ENCODE measurements at places on chromosomes 1 and 21.

DNA sequence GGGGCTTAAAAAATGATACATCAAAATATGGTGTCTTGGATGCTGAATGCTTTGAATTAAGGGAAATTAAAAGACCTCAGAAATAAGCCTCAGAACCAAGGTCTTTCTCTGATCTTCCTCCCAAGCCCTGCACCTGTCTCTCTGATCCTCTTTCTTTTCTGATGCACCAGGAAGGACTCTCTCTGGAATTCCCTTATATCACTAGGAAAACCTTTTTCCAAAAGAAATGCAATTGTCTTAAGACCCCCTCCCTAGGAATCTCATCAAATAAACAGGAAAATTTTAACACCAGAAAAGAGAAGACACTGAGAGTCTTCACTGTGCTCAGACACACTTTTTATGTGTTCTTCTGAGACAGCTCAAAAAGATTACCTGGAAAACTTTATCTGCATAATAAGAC lies 159.5 kb upstream of the PTBP2 start:
- no peak for DNase-seq

DNA sequence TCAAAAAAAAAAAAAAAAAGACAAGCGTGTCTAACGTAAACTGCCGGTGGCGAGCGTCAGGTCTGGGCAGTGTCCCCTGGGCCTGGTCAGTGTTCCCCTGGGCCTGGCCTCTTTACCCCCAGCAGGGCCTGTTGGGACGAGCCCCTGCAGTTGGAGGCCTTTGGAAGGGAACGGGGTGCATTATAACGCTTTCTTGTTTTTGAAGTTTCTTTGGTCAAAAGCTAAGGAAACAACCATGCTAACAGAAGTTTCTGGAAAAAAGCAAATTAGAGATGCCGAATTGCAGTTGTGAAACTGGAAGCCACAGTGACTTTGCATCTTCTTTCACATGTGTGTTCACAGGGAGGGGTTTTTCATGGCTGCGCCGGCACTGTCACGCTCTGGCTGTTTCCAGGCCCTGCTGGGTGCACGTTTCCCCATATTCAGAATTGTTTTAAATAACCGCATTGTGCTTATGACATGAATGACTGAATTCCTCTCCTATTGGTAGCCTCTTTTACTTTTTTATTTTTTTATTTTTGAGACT lies 16.0 kb downstream of the RRP1 start:
- peak; percentile 13 for DNase-seq

- DNase-seq: peak; percentile 26
Observed at GRCh38 chr1:44694863-44695478, 20.5 kb downstream of the ARMH1 start.

- peak; percentile 20 for DNase-seq
Observed at GRCh38 chr1:165645654-165646366, 14.8 kb downstream of the MGST3 start.

DNA sequence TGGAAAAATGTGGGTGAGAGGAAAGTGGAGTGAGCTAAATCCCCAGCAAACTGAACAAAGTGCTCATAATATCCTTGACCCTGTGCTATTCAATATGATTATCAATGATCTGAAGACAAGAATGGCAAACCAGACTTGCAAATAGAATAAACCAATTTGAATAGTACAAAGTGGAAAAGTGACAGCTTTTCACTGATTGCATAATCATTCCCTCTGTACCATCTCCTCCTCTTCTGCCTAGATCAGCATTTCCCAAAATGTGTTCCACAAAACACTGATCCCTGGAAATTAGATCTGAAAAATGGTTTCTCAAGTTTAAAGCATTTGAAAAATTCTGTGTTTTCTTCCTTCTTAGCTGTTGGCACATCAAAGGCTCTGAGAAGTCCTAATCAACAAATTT lies 8.1 kb downstream of the MTF1 start:
- no peak for DNase-seq

DNA sequence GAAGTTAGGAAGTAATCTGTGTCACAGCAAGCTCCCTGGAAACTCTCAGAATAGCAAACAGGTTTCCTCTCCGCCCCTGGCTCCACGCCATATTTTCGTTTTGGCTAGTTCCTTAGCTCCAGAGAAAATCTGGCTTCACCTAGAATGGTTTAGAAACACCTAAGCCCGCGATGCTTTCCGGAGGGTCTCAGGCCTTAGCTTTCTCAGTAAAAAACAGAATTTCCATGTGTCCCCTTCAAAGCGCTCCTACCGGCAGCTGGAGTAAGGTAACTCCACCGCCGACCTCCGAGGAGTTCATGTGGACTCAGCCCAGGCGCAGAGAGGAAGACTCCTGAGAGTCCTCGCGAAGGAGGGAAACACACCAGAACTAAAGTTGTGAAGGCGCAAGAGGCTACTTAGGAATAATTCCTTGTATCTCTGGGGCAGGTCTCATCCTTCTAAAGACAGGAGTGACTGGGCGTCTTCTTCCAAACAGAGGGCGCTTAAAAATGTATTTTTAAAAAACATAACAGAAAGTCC lies 406 bp downstream of the KIAA0040 start:
- peak; percentile 18 for DNase-seq

DNA sequence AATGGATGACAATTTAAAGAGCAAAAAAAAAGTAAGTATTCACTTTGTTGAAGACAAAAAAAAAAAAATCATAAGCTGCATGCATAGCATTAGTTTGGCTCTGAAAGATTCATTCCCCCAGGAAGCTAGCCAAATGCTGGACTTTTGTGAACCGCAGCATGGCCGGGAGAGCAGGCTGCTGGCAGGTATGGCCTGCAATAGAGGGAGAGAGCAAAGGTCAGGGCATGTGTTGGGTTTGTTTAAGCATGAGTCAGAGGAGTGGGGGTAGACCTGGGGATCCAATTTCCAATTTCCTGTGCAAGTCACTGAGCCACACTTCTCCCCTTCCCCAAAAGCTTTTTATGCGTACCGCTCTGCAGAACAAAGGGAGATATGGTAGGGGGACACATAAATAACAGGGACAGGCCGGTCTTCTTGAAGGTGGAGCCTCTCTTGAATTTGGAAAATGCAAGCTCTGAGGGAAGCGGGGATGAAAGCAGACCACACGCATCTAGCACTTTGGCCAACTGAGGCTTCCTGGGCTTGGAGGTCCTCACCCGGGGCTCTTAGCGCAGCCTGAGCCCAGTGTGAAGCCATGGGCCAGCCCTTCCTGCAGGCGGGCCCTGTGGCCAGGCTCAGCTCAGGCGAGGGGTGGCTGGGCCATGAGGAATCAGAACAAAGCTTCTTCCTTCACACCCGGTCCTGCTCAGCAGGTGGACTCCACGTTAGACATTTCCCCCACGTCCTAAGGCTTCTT lies 171.1 kb downstream of the TOMM20 start:
- no peak for DNase-seq

GRCh38 chr1:171800342-171800741 lies 18.9 kb downstream of the METTL13 start:
- DNase-seq: no peak

DNA sequence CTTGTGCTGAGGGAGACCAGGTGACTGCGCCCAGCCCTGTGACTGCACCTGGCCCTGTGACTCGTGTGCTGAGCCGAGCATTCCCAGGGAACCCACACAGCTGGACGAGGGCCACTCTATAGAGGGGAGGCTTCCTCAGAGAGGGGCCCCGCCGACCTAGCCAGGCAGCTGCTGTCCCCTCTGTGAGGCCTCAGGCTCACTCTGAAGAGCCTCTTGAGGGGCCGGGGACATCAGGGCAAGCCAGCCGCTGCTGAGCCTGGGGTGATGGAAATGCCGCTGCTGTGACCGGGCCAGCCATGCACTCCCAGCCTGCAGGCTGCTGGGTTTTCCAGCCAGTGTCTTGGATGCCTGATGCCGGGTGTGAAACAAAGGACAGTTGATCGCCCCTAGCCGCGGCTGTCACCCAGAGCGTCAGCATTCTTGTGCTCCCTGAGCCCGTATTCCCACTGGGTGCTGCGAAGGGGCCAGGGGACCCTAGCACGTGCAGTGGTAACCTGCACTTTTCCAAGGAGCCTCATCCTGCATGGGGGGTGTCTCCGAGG lies 17.5 kb downstream of the PFKL start:
- DNase-seq: no peak

- no peak for DNase-seq
Observed at GRCh38 chr1:80675454-80675853, 1125.3 kb upstream of the ADGRL2 start.

DNA sequence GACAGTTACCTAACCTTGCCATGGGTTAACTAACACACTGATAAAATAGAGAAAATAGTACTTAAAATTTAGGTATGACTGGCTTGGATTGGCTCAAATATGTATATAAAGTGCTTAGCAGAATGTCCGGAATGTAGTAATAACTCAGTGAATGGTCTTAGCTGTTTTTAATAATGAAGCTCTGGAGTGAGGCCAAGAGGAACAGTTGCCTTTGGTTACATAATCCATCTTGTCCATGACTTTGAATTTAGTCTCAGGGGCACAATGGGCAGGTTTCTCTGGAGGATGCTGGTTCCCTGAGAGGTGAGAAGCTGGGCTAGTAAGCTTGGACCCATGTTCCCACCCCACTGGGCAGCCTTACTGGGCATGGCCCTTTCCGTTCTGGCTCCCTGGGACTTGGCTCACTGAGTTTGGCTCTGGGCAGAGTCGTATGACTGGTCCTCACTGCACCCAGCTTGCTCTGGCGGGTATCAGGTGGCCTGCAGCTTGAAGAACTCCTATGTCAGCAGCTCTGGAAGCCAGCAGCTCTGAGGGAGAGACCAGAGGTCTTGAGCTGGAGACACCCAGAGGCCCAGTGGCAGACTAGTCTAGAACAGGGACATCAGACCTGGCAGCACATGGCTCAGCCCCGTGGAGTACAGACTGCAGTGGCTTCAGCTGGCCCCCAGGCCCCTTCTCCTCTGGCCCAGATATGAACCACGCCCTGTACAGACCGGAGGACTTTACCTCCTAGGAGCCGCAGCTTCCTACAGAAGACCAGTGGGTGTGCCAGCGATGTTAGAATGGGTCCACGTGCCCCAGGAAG lies 40.4 kb downstream of the TENT5C start:
- no peak for DNase-seq

- no peak for DNase-seq
Observed at GRCh38 chr1:203513585-203514031, 19.7 kb downstream of the OPTC start.

GRCh38 chr1:197388801-197389200 lies 120.7 kb downstream of the CRB1 start:
- no peak for DNase-seq

DNA sequence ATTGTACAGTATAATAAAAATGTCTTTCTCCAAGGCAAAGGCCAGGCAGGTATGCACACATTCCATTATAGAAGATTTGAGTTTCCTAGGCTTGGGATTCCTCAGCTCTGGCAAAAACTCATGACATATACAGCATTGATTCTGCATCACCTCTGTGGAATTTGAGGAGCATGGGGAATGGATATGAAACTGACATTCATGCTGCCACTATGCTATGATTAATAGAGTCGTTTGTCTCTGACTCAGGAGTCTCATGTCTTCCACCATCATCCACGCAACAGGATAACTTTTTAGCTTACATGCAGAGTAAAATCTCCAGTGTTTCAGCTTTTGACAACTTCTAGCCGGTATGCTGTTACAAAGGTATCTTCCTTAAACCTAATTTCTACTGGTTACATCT lies 49.8 kb upstream of the ADORA3 start:
- DNase-seq: no peak

GRCh38 chr1:13830616-13831280 lies 130.8 kb downstream of the PRDM2 start:
- no peak for DNase-seq

- no peak for DNase-seq
Observed at GRCh38 chr1:234902774-234903547, 225.7 kb downstream of the TOMM20 start.

- DNase-seq: no peak
Observed at GRCh38 chr1:108829498-108829916, 27.4 kb downstream of the AKNAD1 start.

- DNase-seq: no peak
Observed at GRCh38 chr1:19435181-19435580, 50.2 kb downstream of the CAPZB start.

GRCh38 chr1:115882913-115883902 lies 42.3 kb upstream of the NHLH2 start:
- no peak for DNase-seq

DNA sequence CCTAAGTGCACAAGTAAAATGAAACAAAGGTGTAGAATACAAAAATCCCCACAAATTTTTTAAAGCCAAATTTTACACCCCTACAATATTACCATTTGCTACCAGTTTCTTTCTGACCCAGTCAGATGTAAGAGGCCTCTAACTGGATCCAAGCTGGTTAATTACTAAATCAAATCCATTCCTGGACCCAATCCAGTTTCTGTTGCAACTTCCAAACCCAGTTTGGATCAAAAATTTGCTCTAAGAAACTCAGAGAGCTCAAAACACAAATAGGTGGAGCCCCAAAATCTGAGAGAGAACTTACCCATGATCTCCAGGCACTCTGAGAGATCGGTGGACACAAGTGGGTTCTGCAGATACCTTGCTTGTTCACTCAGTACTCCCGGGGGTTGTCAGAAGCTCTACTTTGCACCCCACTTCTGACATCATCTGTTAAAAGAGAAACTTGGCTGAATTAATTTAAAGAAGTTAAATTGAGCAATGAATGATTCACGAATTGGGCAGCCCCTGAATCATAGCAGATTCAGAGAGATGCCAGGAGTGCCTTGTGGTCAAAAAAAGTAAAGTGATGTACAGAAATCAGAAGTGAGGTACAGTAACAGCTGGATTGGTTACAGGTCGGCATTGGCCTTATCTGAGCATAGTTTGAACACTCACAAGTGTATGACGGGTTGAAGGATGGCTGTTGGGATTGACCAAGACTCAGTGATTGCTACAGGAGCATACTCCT lies 448.0 kb downstream of the KCNT2 start:
- no peak for DNase-seq

- DNase-seq: no peak
Observed at GRCh38 chr21:16620786-16621320, 891.1 kb downstream of the USP25 start.

DNA sequence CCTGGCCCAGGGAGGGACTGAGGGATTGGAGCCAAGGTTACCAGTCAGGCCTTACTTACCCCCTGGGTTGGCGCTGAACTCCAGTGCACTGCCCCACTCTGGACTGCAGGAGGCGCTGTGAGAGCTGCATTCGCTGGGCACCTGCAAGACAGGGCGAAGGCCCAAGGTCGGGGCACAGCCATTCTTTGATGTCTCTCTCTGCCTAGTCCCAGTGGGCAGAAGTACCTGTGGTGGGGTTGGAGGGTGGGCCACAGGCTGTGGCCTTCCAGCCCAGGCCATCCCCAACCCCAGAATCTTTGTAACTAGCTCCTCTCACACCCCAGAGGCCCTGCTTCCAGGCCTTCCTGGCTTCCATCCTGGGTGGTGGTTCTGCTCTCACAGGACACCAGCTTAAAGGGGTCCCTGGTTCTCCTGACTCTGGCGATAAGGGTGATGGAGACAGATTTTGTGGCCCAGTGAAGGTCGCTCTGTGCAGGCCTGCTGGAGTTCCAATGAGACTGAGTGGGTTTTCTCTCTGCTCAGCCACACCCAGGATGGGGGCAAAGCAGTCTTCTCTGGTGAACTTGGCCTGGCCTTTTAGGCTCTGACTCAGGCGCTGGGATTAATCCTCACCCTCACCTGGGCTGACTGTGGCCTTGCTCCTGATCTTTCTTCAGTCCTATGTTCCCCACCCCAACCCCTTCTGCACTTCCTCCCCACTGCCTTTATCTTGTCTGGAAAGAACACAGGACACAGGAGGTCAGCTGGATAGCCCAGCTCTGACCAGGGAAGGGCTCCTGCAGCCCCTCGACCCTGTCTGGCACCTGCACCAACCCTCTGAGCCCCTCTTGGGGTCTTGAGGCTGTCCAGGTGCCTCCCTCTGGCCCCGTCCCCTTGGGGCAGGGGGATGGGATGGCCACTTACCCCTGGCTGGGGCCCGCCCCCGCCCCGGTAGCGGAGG lies 954 bp downstream of the MYOG start:
- DNase-seq: no peak

- no peak for DNase-seq
Observed at GRCh38 chr1:184803180-184803492, 48.5 kb upstream of the EDEM3 start.

- no peak for DNase-seq
Observed at GRCh38 chr21:41967708-41968107, 13.9 kb upstream of the C2CD2 start.
